WTC11 (cell line): ENCODE measurements at places on chromosomes 5 and 9. TPM values are rescaled to one million over a fixed set of nuclear protein-coding genes. Genes with fewer than 3 reads are reported as not detected.

Gene SV2C
- 0.05 to 0.09 TPM (median 0.07 TPM) in 3 replicates for total RNA-seq

Gene EDIL3
- 48.3 to 53.0 TPM (median 52.3 TPM) in 3 replicates for total RNA-seq

GRCh38 chr5:142826741-142827492 lies 56.7 kb downstream of the ARHGAP26 start:
- no peaks in the 10 kb centered on the region for H3K36me3 ChIP-seq
- H3K27me3 ChIP-seq: no peaks in the 10 kb centered on the region
- DNase-seq: no peak

- H3K27ac ChIP-seq: no peak overlapping the region
- H3K36me3 ChIP-seq: no peaks in the 10 kb centered on the region
- peaks cover 32% of the 10 kb centered on the region for H3K27me3 ChIP-seq
Observed at GRCh38 chr9:105979290-105979689, 284.9 kb downstream of the TMEM38B start.

GRCh38 chr9:79134654-79135053 lies 437.1 kb upstream of the TLE4 start:
- peaks cover 22% of the 10 kb centered on the region for H3K4me1 ChIP-seq
- DNase-seq: peak; percentile 52
- no peak overlapping the region for H3K4me3 ChIP-seq
- H3K27ac ChIP-seq: no peak overlapping the region
- no peaks in the 10 kb centered on the region for H3K36me3 ChIP-seq

DNA sequence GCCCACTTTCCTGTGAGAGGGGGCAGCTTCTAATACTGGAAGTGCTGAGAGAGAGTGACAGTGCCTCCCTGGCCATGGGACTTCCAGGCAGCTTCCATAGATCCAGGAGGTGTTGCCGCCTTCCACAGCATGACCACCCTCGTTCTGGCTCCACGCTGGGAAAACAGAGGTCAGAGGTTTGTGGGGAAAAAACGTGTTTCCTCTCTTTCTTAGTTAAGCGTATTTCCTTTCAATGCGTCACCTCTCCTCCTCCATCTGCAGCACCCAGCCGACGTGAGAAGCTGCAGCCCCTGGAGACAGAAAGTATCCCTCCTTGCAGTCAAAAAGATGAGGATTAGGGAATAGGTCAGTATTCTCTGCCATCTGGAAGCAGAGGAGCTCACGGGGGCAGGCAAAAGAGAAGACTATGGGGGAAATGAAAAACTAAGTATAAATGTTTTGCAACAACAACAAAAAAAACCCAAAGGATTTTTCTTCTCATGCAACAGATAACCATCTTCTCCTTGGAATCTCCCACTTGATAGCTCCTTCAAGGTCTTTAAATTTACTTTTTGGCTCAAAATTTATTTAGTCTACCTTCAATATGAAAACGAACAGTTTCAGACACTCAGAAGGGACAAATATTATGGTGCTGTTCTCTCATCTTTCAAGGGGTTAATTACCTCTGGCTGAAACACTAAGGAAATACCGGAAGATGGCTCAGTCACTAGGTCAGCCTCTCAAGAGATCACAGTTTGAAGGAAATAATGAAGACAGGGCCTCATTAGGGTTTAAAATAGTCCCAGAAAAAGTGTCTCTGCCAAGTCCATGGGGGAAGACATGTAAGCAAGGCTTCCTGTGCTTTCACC lies 38.0 kb downstream of the MTMR12 start:
- H3K4me1 ChIP-seq: peaks cover 56% of the 10 kb centered on the region
- H3K27me3 ChIP-seq: no peaks in the 10 kb centered on the region
- peak overlapping the region; percentile 98 for H3K27ac ChIP-seq
- no peak for DNase-seq

DNA sequence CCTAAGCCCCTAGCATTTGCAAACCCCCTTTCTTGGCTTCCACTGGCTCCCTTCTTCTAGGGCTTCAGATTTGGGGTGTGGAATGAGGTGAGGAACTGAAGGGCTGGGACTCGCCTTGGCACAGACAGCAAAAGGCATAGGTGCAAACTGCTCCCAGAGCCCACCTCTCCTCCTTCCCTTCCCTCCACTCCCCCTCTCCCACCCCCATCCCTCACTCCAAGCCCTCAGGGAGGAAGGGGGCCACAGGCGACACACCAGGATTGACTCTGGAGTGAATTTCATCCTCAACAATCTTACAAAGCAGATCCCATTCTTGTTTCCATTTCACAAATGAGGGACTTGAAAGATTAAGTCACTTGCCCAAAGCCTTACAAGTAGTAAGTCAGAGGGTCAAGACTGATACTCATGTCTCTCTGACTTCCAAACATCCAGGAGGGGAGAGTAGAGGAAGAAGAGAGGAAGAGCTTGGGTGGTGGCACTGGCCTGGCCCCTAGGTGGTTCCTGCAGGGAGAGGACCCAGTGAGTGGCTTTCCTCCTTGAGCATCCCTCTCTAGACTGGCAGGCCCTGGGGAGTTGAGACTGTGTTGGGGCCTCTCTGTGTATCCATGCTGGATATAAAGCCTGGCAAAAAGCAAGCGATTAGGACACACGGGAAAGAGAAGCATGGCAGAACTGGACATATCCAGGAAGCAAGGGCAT lies 193.1 kb downstream of the GABBR2 start:
- no peak overlapping the region for H3K4me3 ChIP-seq
- no peaks in the 10 kb centered on the region for H3K36me3 ChIP-seq
- H3K4me1 ChIP-seq: no peaks in the 10 kb centered on the region
- H3K27ac ChIP-seq: no peak overlapping the region
- no peak for DNase-seq
- H3K27me3 ChIP-seq: peaks cover 8% of the 10 kb centered on the region

DNA sequence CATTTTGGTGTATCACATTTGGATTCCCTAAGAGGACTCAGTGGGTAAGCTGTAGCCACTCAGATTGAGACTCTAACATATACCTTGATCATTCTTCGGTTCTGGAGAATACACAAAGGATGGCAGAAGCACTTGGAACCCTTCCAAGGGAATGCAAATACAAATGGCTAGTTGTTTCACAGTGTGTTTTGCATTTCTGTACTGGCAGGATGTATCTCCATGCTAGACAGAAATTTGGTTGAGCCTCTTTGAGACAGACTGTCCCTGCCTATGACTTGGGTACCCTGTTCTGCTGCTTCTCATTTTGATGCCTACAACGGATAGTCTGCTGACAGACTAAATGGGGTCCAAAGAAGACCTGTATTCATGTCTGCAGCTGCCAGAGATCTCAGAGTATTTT lies 273.5 kb downstream of the TMEM38B start:
- no peaks in the 10 kb centered on the region for H3K36me3 ChIP-seq
- no peak overlapping the region for H3K27ac ChIP-seq
- DNase-seq: no peak
- H3K27me3 ChIP-seq: peaks cover 20% of the 10 kb centered on the region
- H3K4me1 ChIP-seq: peaks cover 40% of the 10 kb centered on the region

GRCh38 chr5:44089424-44090144 lies 299.6 kb downstream of the FGF10 start:
- no peaks in the 10 kb centered on the region for H3K27me3 ChIP-seq
- H3K4me3 ChIP-seq: no peak overlapping the region
- DNase-seq: no peak
- H3K4me1 ChIP-seq: peaks cover 7% of the 10 kb centered on the region
- no peaks in the 10 kb centered on the region for H3K36me3 ChIP-seq

Gene LCN6
- total RNA-seq: not detected in 3 replicates

- H3K36me3 ChIP-seq: no peaks in the 10 kb centered on the region
- no peak overlapping the region for H3K4me3 ChIP-seq
- no peaks in the 10 kb centered on the region for H3K27me3 ChIP-seq
- H3K27ac ChIP-seq: no peak overlapping the region
Observed at GRCh38 chr5:143842920-143843319, 31.0 kb downstream of the HMHB1 start.

Gene TMC1
- total RNA-seq: 0.31 to 0.41 TPM (median 0.32 TPM) in 3 replicates

DNA sequence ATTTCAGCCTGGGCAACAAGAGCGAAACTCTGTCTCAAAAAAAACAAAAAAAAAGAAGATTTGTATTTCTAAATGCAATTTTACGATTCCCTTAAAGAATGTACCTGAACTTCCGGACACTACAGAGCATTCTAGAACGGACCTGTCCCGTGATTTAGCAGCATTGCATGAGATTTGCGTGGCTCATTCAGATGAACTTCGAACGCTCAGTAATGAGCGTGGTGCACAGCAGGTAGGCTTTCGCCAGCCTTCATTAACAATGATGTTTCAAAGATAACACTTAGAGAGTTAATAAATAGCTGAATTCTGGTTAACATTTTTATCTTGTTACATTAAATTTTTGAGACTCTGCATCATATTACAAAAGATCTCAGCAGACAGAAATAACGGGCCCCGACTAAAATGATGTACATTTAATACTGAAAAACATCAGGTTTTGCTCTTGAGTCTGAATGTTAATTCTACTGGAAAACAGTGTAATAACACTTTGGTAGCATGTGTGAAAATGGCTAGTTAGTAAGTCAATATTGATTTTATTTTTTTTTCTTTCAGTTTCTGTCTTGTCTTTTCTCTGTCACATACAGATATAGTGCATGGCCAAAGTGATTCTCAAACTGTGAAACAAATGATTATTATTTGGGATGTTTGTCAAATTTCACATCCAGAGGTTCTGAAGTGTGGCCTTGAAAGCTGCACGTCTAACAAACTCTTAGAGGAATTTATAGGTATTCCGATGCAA lies 23.3 kb downstream of the CCNH start:
- no peaks in the 10 kb centered on the region for H3K27me3 ChIP-seq
- H3K27ac ChIP-seq: no peak overlapping the region; the same call in 1 of the 2 replicates
- peaks cover 70% of the 10 kb centered on the region for H3K36me3 ChIP-seq
- DNase-seq: no peak

Gene PCDH1
- total RNA-seq: 105 to 108 TPM (median 108 TPM) in 3 replicates

DNA sequence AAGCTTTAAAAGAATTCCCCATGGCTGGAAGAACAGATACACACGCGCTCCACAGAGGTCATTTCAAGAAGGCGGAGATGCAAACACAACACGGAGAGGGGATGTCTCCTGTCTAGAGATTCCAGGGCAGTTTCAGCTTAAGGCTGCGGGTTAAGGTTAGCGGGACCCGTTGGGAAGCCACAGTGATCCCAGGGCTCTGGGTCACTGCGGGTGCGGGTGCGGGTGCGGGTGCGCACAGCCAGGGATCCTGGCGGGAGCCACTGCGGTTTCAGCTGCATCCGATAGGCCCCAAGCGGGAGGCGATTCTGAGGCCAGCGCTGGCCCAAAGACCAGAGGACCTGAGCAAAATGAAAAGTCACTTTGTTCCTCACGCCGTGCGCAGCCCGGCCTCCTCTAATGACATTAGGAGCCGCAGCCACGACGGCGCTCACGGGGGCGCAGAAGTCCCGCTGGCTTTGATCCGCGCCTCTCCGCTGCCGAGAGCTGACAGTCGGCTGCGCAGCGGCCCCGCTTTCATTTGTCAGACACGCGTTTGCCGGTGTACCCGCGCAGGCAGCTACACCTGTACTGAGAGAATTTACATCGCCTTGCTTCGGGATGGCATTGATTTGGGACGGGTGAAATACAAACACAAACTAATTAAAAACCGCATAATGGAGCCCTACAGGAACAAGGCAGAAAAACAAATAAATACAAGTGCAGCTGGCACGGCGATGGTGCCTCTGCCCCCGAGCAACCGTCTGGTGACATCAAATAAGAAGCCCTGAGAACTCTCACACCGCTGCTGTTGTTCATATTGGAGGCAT lies 5.3 kb upstream of the IRX1 start:
- H3K4me3 ChIP-seq: peak overlapping the region; percentile 63
- DNase-seq: peak; percentile 45
- H3K27ac ChIP-seq: no peak overlapping the region
- H3K36me3 ChIP-seq: no peaks in the 10 kb centered on the region
- peaks cover 95% of the 10 kb centered on the region for H3K27me3 ChIP-seq

DNA sequence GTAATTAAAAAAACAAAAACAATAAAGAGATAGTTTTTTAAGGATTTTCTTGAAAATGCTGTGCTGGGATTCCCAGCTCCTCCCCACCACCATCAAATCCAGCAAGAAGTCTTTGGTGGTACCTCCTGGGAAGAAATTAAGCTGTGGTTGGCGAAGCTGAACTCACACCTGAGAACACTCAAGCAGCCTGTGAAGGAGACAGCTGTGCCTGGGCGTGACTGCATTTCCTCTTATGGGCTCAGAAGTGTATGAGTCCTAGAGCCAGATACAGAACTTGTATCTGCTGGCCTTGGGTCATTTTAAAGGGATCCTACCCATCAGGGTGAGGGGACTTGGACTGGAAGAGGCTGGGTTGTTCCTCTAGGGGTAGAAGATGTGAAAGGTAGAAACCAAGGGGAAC lies 561.2 kb upstream of the SGCD start:
- no peak overlapping the region for H3K27ac ChIP-seq
- H3K36me3 ChIP-seq: peaks cover 9% of the 10 kb centered on the region
- DNase-seq: no peak

GRCh38 chr9:13447843-13448422 lies 168.4 kb upstream of the MPDZ start:
- no peak for DNase-seq
- H3K27me3 ChIP-seq: no peaks in the 10 kb centered on the region
- H3K4me3 ChIP-seq: no peak overlapping the region
- H3K4me1 ChIP-seq: peaks cover 30% of the 10 kb centered on the region
- H3K27ac ChIP-seq: no peak overlapping the region

Gene PCDHGA9
- total RNA-seq: 1.9 to 2.9 TPM (median 2.3 TPM) in 3 replicates

GRCh38 chr9:82052081-82052480 lies 63.5 kb downstream of the SPATA31D1 start:
- DNase-seq: no peak
- H3K27ac ChIP-seq: no peak overlapping the region
- H3K4me3 ChIP-seq: no peak overlapping the region
- H3K4me1 ChIP-seq: no peaks in the 10 kb centered on the region
- H3K27me3 ChIP-seq: no peaks in the 10 kb centered on the region

- no peak overlapping the region for H3K4me3 ChIP-seq
- H3K4me1 ChIP-seq: peaks cover 1% of the 10 kb centered on the region; the same call in 1 of the 2 replicates
- H3K27ac ChIP-seq: peak overlapping the region; percentile 48; the same call in 1 of the 2 replicates
- peaks cover 8% of the 10 kb centered on the region for H3K36me3 ChIP-seq
- no peak for DNase-seq
Observed at GRCh38 chr5:159179529-159180305, 29.6 kb downstream of the RNF145 start.

- 0 out of 2 replicates have a peak, but pooled peaks cover 4% of the 10 kb centered on the region for H3K4me1 ChIP-seq
- DNase-seq: no peak
- no peaks in the 10 kb centered on the region for H3K27me3 ChIP-seq
- no peaks in the 10 kb centered on the region for H3K36me3 ChIP-seq
- no peak overlapping the region for H3K4me3 ChIP-seq
Observed at GRCh38 chr9:81981883-81982282, 6.7 kb upstream of the SPATA31D1 start.

GRCh38 chr9:3664044-3664443 lies 138.2 kb upstream of the RFX3 start:
- no peak overlapping the region for H3K27ac ChIP-seq
- H3K4me1 ChIP-seq: peaks cover 17% of the 10 kb centered on the region
- DNase-seq: no peak
- no peaks in the 10 kb centered on the region for H3K27me3 ChIP-seq

GRCh38 chr5:145619806-145620310 lies 215.3 kb downstream of the PRELID2 start:
- H3K4me3 ChIP-seq: no peak overlapping the region
- no peaks in the 10 kb centered on the region for H3K27me3 ChIP-seq
- peaks cover 47% of the 10 kb centered on the region for H3K36me3 ChIP-seq
- DNase-seq: no peak
- H3K27ac ChIP-seq: no peak overlapping the region
- H3K4me1 ChIP-seq: peaks cover 26% of the 10 kb centered on the region
